ENCODE measurements at places on chromosomes 12 and 14.
A peak's percentile ranks its signal among the peaks of the same experiment; 100 is the strongest.

GRCh38 chr12:6333566-6333965 is 8.3 kb downstream of the TNFRSF1A start:
- peak; percentile 97 for DNase-seq

- DNase-seq: peak; percentile 67
These were observed 38.3 kb downstream of the SLC6A15 start for GRCh38 chr12:84874125-84874824.

DNA sequence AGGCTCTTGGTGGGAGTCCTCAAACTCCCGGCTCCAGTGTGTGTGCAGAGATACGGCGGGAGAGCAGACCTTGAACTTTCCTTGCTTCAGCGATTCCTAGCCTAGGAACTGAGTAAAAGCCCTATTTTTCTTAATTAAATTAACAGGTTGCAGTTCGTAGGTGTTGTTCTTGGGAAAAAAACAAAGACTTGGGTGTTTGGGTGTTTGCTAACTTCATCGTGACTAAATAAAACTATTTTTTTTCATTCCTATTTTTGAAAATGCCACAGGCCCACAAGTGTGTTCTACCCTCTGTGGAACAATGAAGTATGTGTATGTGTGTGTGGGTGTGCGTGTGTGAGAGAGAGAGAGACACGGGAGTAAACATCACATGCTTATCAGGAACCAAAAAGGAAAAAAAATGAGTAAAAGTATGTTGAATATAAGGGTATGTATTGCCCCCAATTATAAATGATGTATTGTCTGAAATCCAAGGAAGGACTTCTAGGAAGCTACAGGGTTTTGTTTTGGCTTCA is 651 bp downstream of the TMEM117 start:
- DNase-seq: peak; percentile 39

DNA sequence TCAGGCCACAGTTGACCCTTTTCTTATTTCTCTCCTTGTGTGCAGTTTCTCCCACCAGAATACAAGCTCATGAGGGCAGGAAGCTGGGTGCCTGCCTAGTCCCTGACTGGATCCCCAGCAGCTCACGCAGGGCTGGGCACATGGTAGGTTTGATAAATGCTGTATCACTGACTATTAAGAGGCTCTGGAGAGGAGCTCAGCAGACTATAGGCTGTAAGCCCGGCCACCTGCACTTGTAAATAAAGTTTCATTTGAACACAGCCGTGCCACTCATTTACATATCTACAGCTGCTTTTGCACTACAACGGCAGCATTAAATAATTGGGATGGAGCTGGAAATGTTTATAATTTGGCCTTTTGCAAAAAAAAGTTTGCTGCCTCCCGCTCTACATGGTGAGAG is 32.0 kb downstream of the CHGA start:
- no peak for DNase-seq

DNA sequence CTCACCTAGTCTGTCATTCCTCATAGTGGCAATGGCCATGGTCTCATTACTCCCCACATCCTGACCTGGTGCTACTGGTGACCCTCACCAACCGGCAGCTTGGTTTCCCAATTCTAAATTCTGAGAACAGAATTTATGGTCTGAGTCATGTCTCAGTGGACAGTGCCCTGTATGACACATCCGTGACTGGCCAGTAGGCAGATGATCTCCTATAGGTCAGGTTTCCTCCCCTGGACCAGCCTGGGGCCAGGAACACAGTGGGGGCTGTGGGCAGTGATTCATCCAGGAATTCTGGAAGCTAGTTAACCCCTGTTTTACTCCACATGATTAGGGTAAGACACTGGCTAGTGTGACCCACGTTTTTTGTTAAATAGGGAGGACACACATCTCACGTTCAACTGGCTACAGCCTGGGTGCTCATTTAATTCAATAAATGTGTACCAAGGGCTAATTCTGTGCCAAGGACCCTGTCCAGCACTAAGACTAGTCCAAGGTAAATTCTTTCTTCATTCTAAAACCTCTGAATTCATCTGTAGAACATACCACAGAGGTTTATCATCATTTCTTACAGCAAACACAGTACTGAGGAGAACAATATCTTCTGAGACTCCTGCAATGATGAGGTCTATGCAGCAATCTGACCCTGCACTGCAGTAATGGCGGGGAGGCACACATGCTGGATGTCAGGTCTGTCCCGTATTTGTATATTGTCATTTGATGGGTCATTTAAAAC is 249.6 kb upstream of the TBX3 start:
- DNase-seq: peak; percentile 10

DNA sequence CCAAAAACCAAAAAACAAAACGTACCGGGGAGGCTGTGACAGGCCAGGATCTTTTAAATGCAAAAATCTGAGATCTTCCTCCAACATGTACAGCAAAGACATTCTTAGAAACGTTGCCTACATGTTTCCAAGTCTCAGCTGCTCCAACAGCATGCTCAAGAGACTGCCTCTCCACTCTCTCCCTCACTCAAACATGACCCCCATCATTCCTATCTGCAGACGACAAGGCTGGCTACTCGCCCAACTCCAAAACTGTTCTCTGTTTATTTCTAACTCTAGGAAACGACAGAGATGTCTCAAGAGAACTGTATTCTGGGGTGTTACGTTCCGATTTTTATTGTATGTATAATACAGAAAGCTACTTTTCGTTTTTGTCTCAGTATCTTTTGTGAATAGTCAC is 57.5 kb upstream of the TMCC3 start:
- no peak for DNase-seq

- DNase-seq: no peak
These were observed 1.5 kb downstream of the FRMD6 start for GRCh38 chr14:51653079-51653774.

- DNase-seq: no peak
These were observed 10.4 kb upstream of the SERPINA11 start for GRCh38 chr14:94462763-94463572.

- peak; percentile 3 for DNase-seq
These were observed 44.5 kb downstream of the LRRC9 start for GRCh38 chr14:59964251-59965007.

GRCh38 chr14:95150910-95151309 is 6.4 kb downstream of the DICER1 start:
- no peak for DNase-seq

GRCh38 chr12:114767906-114768722 is 84.1 kb upstream of the TBX3 start:
- no peak for DNase-seq

DNA sequence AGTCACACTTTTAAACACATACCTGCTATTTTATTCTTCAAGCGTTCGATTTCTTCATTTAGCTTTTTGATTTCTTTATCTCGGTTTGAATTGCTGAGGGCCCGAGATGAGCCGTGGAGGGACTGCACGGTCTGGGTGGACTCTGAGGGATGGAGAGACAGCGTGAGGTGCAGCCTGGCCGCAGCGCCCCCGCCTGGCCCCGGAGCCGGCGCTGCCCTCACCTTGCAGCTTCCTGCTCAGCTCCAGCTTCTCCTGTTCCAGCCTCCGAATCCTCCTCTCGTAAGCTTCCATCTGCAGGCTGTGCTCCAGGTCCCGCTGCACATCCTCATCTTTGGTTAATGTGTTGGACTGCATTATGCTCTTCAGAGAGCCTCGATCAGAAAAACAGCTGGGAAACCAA is 53.2 kb downstream of the AMN start:
- DNase-seq: no peak

GRCh38 chr12:22656831-22657230 is 31.9 kb downstream of the ETNK1 start:
- DNase-seq: peak; percentile 41

GRCh38 chr12:67925077-67925476 is 64.2 kb upstream of the IFNG-AS1 start:
- no peak for DNase-seq

DNA sequence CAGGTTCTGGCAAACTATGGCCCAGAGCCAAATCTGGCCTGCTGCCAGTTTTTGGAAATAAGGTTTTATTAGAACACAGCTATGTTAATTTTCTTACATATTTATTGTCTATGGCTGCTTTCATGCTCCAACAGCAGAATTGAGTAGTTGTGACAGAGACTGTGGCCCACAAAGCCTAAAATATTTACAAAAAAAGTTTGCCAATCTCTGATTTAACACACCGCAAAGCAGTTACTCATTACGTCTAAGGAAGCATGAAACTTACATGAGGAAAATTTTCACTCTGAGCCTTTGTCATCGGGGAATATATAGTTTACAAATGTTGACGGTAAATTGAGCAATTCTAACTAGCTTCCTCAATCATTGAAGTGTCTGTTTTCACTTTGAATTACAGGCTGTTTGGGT is 96.5 kb downstream of the UNC79 start:
- peak; percentile 54 for DNase-seq

DNA sequence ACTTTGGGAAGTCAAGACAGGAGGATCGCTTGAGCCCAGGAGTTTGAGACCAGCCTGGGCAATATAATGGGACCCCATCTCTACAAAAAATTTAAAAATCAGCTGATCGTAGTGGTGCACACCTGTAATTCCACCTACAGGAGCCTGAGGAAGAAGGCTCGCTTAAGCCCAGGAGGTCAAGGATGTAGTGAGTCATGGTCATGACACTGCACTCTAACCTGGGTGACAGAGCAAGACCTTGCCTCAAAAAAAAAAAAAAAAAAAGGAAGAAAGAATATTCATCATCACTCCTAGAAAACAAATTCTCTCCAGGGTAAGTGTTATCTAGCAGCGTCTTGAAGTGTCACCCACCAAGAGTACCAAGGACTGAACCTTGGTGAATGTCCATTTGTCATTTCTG is 34.2 kb upstream of the PLXNC1 start:
- DNase-seq: no peak

DNA sequence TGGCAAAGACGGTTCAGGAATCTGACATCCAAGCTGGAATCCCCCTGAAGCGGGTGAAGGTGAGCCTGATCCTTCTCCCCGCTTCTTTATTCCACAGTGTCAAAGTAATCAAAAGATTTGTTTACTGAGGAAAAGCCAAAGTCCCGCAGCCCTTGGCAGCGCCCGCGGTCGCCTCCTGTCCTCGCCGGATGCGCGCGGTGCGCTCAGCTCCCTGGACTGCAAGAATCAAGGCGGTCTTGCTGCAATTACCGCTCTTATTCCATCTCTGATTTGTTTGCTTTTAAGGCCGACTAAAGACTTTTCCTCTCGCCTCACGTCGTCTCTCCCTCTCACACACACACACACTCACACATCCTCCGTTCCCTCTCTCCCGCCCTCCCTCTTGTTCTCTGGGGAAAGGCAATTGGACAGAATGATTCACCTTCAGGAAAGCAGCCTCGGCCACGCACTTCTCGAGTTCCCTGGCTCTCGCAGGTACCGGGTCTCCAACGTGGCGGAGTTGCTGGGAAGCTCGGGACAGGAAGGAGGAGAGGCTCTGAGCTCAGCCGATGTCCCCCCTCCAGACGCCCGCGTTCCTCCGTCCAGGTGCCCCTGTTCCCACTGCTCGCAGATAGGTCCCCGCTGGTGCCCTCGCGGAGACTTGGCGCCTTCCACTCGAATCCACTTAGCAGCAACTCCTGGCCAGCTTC is 68.6 kb upstream of the USP15 start:
- DNase-seq: peak; percentile 72

- DNase-seq: no peak
These were observed 42.2 kb downstream of the KCNA5 start for GRCh38 chr12:5085896-5086295.

DNA sequence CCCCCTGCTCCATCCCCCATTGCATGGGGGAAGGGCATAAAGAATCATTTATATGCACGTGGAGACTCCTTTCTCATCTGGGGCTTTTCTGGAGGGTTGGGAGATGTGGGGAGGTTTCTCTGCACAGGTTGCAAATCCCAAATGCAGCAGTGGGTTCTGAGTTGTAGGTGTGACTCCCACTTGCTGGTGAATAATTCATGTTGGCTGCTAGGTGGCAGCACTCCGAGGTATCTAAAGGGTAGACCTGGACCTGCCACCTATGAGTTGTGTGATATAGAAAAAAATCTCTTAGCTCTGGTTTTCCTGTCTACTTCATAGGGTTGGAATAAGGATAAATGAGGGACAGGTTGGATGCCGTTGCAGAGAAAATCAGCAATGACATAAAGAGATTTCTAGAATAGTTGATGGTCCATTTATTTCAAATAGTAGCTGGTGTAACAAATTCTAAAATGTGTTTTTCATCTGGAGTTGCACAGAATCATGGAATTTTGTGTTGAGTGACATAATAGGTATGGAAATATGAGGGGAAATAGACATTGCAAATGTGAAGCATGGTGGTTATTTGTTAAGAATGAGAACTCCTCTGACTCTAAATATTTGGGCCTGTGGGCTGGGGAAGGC is 4.6 kb downstream of the MARCHF9 start:
- DNase-seq: peak; percentile 73

DNA sequence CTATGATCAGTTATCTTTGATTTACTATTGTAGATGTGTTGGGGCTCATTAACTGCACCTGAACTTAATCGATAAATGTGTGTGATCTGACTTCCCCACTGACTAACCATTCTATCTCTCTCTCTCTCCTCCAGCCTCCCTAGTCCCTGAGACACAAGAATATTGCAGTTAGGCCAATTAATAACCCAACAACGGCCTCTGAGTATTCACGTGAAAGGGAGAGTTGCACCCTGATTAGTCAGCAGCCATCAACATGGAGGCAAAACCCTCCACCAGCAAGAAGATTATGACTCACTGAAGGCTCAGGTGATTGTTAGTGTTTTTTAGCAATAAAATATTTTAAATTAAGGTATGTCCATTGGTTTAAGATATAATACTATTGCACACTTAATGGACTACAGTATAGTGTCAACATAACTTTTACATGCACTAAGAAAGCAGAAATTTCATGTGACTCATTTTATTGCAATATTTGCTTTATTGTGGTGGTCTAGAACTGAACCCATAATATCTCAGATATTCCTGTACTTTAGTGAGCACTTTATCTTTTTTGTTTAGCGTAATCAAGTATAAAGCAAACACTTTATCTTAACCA is 77.1 kb upstream of the PTGDR start:
- DNase-seq: no peak

- no peak for DNase-seq
These were observed 716 bp downstream of the TMEM179 start for GRCh38 chr14:104603711-104604401.

DNA sequence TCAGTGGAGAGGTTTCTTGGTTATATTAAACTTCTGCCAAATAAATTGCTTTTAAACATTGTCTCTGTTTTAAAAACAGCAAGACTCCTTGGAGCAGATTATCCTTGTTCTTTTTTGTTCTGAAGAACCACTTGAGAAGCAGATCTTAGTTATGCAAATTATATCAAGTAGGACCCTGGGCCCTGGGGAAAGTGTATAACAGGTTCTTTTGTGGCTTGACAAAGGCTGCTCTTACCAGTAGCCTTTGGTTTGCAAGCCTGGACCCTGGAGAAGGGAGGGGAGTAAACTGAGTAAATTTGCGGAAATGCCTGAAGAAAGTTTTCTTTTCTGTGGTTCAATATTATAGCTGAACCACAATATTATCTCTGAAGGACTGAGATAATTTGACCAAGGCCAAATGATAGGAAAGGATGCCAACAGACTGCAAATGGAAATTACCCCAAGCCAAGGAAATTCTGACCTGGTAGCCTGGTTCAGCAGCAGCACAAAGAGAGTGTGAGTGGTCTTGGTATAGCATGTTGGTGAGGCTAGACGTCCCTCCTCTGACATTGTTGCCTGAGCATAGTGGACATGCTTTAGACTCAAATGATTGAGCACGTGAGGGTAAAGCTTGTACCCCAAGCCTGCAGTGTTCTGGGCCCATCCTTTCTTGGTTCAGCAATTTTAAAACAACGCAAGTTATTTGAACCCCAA is 30.4 kb upstream of the SIX1 start:
- no peak for DNase-seq
